Left kidney (tissue), 8 donors: ENCODE measurements at places on chromosomes 5 and 9.
A peak's percentile ranks its signal among the peaks of the same experiment; 100 is the strongest.

DNA sequence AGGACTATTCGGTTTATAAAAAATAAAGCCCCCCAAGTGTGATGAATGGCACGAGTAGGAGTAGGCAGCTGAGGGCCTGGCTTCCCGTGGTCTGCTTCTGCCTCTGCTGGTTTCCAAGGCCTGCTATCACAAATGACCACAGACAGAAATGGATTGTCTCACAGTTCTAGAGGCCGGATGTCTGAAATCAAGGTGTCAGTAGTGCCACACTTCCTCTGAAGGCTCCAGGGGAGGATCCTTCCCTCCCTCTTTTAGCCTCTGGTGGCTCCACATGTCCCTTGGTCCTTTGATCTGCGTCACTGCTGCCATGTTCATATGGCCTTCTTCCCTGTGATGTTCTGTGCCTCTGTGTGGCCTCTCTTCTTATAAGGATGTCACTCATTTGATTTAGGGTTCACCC lies 15.1 kb downstream of the PRKACG start:
- no peak for DNase-seq

DNA sequence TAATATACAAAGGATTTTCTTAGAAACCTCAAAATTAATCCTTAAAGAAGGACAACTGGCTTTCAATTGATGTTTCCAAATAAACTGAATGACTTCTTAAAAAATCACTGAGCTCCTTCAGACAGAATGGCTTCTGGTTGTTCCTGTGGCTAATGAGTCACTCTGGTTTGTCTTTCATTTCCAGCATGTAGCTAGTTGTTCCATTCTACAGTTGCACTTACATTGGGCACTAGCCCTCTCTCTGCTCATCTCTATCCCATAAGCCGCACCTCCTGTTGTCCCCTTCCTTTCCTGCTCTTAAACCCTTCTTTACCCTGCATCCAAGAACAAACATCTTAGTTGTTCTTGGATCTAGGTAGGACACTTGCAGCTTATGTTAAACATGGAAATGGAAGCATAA lies 235.3 kb upstream of the HAPLN1 start:
- DNase-seq: no peak

GRCh38 chr5:130488252-130488651 lies 584.0 kb downstream of the CHSY3 start:
- DNase-seq: no peak

DNA sequence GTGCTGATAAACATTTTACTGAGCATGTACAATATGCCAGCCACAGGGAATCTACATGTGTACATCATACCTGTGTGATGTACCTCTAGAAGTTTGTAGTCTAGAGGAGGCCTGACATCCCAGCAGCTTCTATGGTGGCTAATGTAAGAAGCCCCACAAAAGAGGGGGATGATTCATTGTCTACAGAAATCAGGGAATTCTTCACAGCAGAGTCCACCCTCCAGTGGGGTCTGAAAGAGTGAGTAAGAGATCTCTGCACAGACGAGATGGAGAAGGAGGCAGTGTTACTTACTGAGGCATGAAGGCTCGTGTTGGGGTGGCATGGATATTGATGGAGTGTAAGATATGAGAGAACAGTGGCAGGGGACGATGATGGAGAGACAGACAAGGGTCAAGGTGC lies 103.0 kb downstream of the NTRK2 start:
- no peak for DNase-seq

DNA sequence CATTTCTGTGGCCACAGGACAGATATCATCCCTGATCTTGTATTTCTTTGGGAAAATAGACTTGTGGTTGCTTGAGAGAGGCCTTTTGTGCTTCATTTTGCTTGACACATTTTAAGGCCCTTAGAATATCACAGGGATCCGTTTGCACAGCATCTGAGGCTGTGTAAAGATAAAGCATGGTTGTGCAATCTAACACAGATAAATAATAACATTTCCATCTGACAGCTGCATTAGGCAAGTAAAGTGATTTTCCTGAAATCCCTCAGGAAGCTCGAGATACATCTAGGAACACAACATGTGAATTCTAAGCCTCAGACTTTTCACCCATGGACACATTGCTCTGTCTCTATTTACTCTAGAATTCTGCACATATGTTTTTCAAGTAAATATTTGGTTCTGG lies 212.8 kb upstream of the ADAMTSL1 start:
- DNase-seq: no peak

GRCh38 chr5:157761690-157762621 lies 18.4 kb downstream of the LSM11 start:
- DNase-seq: peak; percentile 59

DNA sequence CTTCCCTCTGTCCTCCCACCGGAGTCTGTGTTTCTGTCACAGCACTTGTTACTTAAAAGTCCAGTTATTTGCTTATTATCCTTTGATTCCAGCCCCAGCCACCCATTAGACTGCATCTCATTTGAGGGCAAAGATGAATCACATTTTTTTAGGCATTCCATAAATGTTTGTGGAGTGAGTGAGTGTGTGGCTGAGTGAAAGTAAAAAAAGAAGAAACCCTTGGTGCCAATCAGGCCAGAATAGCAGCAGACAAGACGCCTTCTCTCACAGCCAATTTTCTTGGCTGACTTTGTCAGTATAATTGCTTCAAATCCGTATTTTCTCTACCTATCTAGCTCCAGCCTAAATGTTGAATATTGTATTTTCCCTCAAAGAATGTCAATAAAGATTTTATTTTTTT lies 613.0 kb upstream of the WWC1 start:
- DNase-seq: no peak

DNA sequence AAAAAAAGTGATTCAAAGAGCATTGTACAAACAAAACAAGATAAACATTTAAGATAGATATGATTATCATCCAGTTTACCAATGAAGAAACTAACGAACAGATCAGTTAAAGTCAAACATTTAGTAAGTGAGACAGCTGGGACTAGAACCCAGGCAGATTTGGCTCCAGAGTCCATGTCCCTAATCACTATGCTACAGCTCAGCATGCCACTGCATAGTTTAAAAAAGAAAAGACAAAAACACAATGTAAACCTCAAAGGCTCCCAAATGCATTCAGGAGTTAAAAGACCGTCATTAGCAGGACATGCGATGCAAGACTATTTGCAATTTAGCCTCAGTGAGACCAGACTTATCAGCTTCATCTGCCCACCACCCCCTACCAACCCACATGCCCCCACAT lies 36.8 kb downstream of the DENND1A start:
- no peak for DNase-seq

DNA sequence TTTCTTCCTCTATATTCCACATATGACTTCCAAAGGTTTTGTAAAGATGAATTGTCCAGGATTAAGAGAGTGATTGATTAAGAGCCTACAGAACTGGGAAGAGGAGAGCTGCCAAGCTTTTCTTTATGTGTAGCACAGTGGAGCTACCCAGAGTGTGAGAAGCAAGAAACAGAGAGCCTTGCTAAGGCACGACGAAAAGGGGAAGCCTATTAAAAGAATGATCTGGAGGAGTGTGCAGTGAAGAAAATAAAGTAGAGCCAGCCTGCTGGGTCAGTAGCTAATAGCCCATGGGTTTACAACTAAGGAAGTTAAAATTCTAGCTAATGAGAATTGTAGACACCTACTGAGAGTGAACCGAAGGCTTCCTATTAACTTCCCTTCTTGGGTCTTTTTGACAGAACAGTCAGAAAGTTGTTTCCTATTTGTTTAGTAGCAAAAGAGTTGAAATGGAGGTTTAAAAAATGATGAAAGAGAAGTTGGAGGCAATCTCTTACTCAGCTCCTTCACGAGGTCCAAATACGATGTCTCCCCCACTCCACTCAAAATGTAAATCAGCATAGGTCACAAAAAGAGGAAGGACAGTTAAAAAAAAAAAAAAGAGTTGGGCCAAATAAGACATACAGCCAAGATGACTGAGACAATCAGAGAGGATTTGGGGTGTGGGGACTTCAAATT lies 957 bp upstream of the PRR16 start:
- DNase-seq: no peak

- no peak for DNase-seq
Observed at GRCh38 chr5:85651731-85652130, 966.0 kb upstream of the COX7C start.

GRCh38 chr9:21141427-21141882 lies at the start of gene IFNW1:
Gene IFNW1, minus strand, starts transcription at chr9:21141832. Its CDS starts 262 bp downstream, at chr9:21141570.
- no peak for DNase-seq

DNA sequence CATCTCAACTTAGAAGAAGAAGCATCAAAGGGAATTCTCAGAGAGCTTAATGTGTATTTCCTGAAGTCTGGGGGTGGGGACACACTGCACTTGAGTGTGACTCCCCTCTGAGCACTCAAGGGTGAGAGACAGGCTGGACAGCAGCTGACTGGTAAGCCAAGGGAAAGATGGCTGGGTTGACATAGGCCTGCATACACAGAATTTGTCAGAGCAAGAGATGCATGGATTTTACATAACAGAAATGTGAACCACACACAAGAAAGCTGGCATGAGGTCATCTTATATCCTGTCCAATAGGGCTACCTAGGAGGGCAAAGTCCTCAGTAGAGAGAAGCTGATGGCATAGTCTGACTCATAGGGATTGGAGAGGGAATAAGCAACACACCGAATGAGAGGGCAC lies 114.3 kb upstream of the EPB41L4A start:
- DNase-seq: no peak

DNA sequence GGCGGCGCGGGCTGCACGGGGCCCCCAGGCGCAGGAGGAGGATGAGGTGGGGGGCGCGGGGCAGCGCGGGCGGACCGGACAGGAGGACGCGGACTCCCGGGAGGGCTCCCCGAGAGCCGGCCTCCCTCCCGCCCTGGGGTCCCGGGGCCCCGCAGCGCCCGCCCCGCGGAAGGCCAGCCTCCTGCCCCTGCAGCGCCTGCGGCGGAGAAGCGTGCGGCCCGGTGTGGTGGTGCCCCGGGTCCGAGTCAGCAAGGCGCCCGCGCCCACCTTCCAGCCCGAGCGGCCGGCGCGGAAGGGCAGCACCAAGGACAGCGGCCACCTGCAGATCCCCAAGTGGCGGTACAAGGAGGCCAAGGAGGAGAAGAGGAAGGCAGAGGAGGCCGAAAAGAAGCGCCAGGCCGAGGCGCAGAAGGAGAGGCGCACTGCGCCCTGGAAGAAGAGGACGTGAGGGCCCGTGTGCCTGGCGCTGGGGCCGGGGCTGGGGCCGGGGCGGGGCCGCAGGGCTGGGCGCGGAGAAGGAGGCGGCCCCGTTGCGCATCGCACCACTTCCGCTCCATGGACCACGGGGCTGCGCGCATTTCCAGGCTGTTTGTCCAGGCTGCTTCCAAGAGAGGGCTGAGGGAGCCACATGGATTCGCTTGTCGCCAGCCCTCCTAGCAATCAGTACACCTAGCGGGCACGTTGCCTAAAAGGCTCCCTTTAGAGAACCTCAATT lies 86.0 kb downstream of the ANKRD33B start:
- DNase-seq: peak; percentile 55

- no peak for DNase-seq
Observed at GRCh38 chr5:37926732-37927131, 86.9 kb upstream of the GDNF start.
